Cardiac muscle cell (in vitro differentiated cells and primary cell): ENCODE measurements at places on chromosomes 13 and 19. TPM values are rescaled to one million over a fixed set of nuclear protein-coding genes. Genes with fewer than 3 reads are reported as not detected.

GRCh38 chr13:96652506-96652905, 341.8 kb downstream of the OXGR1 start:
- no peak overlapping the region for H3K4me3 ChIP-seq
- H3K36me3 ChIP-seq: no peaks in the 10 kb centered on the region
- no peak overlapping the region for H3K27ac ChIP-seq

GRCh38 chr19:45613926-45614725, 12.1 kb upstream of the GPR4 start:
- peaks cover 3% of the 10 kb centered on the region for H3K4me1 ChIP-seq
- H3K27me3 ChIP-seq: no peaks in the 10 kb centered on the region
- H3K27ac ChIP-seq: no peak overlapping the region
- DNase-seq: peak; percentile 88
- H3K4me3 ChIP-seq: no peak overlapping the region

ATP8A2 gene
- 0.86 and 1.6 TPM in 2 replicates for total RNA-seq

- no peak for DNase-seq
- no peak overlapping the region for H3K4me3 ChIP-seq
- no peaks in the 10 kb centered on the region for H3K4me1 ChIP-seq
- no peak overlapping the region for H3K27ac ChIP-seq
- peaks cover 13% of the 10 kb centered on the region for H3K27me3 ChIP-seq
These were observed 25.9 kb upstream of the MPHOSPH8 start for GRCh38 chr13:19607523-19608078.

CBY2 gene
- total RNA-seq: not detected in 2 replicates

GRCh38 chr19:926589-927350, 935 bp downstream of the ARID3A start:
- H3K36me3 ChIP-seq: peaks cover 13% of the 10 kb centered on the region
- no peaks in the 10 kb centered on the region for H3K27me3 ChIP-seq
- DNase-seq: peak; percentile 79
- peak overlapping the region; percentile 98 for H3K4me3 ChIP-seq
- peak overlapping the region; percentile 86 for H3K27ac ChIP-seq
- peaks cover 3% of the 10 kb centered on the region for H3K4me1 ChIP-seq

- no peak overlapping the region for H3K27ac ChIP-seq
- no peaks in the 10 kb centered on the region for H3K27me3 ChIP-seq
- H3K4me1 ChIP-seq: no peaks in the 10 kb centered on the region
- peaks cover 36% of the 10 kb centered on the region for H3K36me3 ChIP-seq
These were observed 15.8 kb downstream of the MRPS31 start for GRCh38 chr13:40755082-40755700.

DNA sequence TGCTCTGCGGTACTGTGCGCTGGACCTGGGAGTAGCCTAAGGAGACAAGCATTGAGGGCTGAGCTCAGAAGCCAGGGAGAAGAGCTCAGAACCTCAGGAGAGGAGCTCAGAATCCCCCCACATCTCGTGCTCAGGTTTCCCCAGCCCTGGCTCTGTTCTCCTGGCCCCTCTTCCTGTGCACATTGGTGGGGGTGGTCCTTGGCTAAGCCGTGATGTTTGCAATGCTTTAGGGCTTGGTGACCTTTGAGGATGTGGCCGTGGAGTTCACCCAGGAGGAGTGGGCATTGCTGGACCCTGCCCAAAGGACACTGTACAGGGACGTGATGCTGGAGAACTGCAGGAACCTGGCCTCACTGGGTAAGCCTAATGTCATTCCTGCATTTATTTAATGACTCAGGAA, 6.6 kb downstream of the ZNF557 start:
- H3K27ac ChIP-seq: no peak overlapping the region
- H3K4me1 ChIP-seq: no peaks in the 10 kb centered on the region
- H3K4me3 ChIP-seq: no peak overlapping the region
- H3K27me3 ChIP-seq: no peaks in the 10 kb centered on the region
- DNase-seq: no peak

NKG7 gene
- not detected in 2 replicates for total RNA-seq

DNA sequence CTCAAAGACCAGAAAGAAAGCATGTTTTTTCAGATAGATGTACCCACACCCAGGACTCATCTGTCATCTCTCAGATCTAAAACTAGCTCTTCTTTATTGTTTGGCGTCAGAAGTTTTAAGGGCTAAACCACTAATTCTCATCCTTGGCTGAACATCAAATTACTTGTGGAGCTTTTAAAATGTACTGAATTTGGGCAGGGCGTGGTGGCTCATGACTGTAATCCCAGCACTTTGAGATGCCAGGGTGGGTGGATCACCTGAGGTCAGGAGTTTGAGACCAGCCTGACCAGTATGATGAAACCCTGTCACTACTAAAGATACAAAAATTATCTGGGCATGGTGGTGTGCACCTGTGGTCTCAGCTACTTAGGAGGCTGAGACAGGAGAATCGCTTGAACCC, 47.4 kb downstream of the RCBTB2 start:
- H3K36me3 ChIP-seq: peaks cover 3% of the 10 kb centered on the region
- no peak for DNase-seq
- H3K27ac ChIP-seq: no peak overlapping the region
- no peak overlapping the region for H3K4me3 ChIP-seq
- no peaks in the 10 kb centered on the region for H3K27me3 ChIP-seq

GRCh38 chr13:66508153-66508909, 721.8 kb downstream of the PCDH9 start:
- H3K36me3 ChIP-seq: no peaks in the 10 kb centered on the region
- no peaks in the 10 kb centered on the region for H3K27me3 ChIP-seq
- H3K4me3 ChIP-seq: no peak overlapping the region
- no peaks in the 10 kb centered on the region for H3K4me1 ChIP-seq
- H3K27ac ChIP-seq: no peak overlapping the region
- no peak for DNase-seq

RASAL3 gene
- 0.14 TPM in 1 of 2 replicates, not detected in the other for total RNA-seq

SPIB gene
- 0.15 and 0.35 TPM in 2 replicates for total RNA-seq

CBARP gene
- 21.1 and 29.1 TPM in 2 replicates for total RNA-seq

DNA sequence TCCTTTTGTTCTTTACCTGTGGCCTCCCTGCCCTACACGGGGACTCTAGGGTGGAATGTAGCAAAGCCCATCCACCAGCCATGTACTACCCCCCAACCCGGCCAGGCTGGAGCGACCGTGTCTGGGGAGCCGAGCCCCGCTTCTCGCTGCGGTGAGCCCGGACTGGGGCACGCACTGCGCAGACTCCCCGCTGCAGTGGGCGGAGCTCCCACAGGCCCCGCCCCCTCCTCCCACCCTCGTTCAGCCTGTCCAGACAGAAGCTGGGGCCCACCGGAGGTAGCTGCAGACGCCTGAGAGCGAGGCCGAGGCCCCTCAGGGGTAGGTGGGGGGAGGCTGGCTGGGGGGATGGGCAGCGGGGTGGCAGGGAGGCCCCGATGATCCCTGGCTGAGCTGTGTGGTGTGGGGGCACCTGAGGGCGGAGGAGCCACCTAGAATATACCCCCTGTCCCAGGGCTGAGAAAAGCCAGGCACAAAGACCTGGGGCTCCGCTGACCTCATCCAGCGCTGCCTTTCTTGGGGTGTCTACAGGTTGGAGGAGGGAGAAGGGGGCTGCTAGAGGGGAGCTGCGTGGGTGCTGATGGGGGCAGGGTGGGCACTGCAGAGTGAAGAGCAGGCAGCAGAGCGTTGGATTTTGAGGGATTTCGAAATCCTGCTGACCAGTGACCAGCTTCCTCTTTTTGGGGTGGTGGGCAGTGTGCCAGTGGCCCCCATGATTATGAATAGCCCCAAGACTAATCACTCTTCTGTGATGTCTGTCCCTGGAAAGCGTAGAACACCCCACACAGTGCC, 17.3 kb downstream of the PLD3 start:
- DNase-seq: peak; percentile 82
- H3K27me3 ChIP-seq: no peaks in the 10 kb centered on the region
- peak overlapping the region; percentile 41 for H3K4me3 ChIP-seq

SGCG gene
- 0.09 and 0.32 TPM in 2 replicates for total RNA-seq

FOSB gene
- total RNA-seq: 0.88 and 4.5 TPM in 2 replicates

- H3K4me3 ChIP-seq: no peak overlapping the region
- no peaks in the 10 kb centered on the region for H3K4me1 ChIP-seq
- H3K36me3 ChIP-seq: no peaks in the 10 kb centered on the region
- no peak overlapping the region for H3K27ac ChIP-seq
- peak; percentile 60 for DNase-seq
These were observed 76.2 kb upstream of the IRS2 start for GRCh38 chr13:109862627-109863026.

DNA sequence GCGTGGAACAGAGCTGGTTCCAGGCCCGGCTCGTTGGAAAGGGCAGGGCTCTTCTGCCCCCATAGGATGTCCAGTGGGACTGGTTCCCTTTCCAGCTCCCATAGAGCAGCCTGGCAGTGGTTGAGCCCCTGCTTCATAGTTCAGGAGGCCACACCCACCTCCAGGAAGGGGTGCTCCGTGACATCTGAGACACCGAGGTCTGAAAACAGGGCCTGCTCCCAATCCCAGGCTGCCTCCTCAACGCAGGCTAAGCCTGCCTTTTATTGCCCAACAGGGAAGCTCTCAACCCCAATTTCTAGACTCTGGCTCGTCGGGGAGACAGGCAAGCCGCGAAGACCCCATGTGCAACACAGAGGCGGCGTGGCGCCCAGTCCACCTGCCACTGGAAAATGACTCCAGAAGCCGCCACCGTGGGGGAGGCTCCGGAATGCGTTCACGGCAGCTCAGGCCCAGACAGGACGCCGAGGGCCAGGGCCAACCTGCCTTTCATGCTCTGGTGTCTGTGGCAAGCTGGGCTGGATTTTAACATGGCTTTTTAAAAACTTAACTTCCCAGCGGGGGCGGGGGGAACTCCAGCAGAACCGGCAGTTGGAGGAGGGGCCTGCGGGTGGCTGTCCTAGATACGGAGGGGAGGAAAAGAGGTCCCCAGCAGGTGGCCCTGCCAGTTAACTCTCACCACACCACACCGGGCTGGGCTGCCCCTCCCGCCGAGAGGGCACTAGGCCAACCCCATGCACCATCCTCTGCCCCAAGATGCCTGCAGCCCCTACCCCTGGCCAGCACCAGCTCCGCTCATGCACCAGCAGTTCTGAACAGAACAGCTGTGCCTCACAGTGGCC, 17.9 kb upstream of the TINCR start:
- peaks cover 17% of the 10 kb centered on the region for H3K4me1 ChIP-seq
- DNase-seq: no peak
- peak overlapping the region; percentile 1 for H3K4me3 ChIP-seq
- H3K27me3 ChIP-seq: no peaks in the 10 kb centered on the region
- peaks cover 24% of the 10 kb centered on the region for H3K36me3 ChIP-seq

- H3K4me1 ChIP-seq: no peaks in the 10 kb centered on the region
- no peak for DNase-seq
- H3K27me3 ChIP-seq: no peaks in the 10 kb centered on the region
- no peak overlapping the region for H3K4me3 ChIP-seq
- no peaks in the 10 kb centered on the region for H3K36me3 ChIP-seq
These were observed 16.9 kb upstream of the CLASRP start for GRCh38 chr19:45021971-45022370.

GRCh38 chr13:110319774-110320509, 12.9 kb downstream of the COL4A2 start:
- no peak overlapping the region for H3K27ac ChIP-seq
- H3K4me3 ChIP-seq: no peak overlapping the region
- no peaks in the 10 kb centered on the region for H3K36me3 ChIP-seq
- no peaks in the 10 kb centered on the region for H3K27me3 ChIP-seq

DNA sequence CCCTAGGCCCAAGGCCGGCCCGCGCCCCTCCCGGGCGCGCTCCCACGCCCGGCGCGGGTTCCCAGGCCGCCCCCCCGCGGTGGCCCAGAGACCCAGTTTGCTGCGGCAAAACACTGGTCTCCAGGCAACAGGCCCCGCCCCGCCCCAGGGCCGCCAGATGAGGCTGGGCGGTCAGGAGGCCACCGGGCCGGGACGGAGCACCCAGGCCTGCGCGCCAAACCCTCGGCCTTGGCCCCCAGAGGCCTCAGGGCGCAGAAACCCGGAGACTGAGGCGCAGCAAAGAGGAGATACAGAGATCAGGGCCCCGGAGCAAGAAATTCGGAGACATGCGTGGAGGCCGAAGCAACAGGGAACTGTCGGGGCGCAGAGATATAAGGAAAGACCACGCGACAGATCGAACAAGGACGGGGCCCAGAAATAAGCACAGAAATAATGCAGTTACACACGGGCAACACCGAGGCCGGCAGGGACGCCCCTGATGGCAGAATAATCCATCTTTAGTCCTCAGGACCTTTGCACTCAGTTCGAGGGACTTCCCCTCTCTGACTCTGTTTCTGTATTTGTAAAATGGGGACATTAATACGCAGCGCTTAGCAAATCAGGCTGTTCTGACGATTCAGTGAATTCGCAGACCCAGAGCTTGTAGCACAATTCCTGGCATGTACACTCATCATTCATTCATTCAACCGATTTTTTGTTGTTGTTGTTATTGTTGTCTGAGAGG, 20.8 kb upstream of the ERCC1 start:
- no peaks in the 10 kb centered on the region for H3K27me3 ChIP-seq
- peak overlapping the region; percentile 37 for H3K4me3 ChIP-seq
- peaks cover 17% of the 10 kb centered on the region for H3K4me1 ChIP-seq
- peak overlapping the region; percentile 86 for H3K27ac ChIP-seq
- H3K36me3 ChIP-seq: no peaks in the 10 kb centered on the region

HOMER3 gene
- 55.8 and 62.7 TPM in 2 replicates for total RNA-seq

DNA sequence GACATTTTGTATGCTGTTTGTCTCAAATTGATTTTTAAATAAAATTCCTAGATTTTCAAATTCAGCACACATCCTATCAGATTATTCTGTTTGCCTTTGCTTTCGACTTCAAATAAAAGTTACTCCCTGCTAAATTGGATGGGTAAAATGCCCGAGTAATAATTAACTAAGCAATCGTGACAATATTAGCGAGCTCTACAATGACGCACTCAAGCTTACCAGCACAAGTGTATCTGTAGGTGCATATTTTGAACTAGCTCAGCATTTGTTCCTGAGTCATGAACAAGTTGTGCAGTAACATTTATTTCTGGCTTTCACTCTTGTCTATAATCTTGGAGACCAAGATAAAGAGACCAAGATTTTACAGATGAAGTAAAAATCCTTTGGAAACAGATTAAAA, 113.4 kb downstream of the UBL3 start:
- H3K4me1 ChIP-seq: peaks cover 6% of the 10 kb centered on the region
- H3K27ac ChIP-seq: no peak overlapping the region
- H3K4me3 ChIP-seq: no peak overlapping the region
- no peaks in the 10 kb centered on the region for H3K36me3 ChIP-seq

DNA sequence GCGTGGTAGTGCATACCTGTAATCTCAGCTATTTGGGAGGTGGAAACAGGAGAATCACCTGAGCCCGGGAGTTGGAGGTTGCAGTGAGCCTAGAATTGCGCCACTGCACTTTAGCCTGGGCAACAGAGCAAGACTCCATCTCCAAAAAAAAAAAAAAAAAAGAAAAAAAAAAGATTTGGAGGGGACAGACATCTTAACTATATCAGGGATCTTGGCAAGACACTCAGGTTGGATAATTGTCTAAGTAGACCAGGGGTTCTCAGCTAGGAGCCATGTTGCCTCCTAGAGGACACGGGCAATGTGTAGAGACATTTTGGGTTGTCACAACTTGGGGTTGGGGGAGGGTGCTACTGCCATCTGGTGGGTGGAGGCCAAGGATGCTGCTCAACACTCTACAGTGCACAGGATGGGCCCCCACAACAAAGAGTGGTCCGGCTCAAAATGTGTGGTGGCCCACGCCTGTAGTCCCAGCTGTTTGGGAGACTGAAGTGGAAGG, 1.9 kb upstream of the ZNF580 start:
- H3K4me3 ChIP-seq: no peak overlapping the region
- peaks cover 15% of the 10 kb centered on the region for H3K4me1 ChIP-seq
- H3K36me3 ChIP-seq: no peaks in the 10 kb centered on the region
- peak; percentile 41 for DNase-seq
